ENCODE measurements at places on chromosomes 4 and X. TPM values are rescaled to one million over a fixed set of nuclear protein-coding genes. Genes with fewer than 3 reads are reported as not detected.

DNA sequence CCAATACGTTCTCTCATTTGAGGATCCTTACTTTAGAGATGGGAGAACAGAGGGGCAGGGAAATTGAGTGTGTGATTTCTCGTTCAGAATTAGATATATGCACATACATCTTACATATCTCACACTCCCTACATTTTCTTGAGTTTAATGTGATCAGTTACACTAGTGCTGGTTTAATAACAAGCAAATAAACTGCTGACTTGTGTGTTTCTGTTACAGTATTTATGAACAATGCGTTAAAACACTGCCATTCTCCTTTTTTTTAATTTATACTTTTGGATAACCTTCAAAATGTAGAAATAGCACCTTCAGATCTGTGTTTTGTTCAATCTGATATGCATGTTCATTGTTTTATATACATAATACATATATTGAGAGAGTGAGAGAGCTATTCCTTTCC, 130.1 kb downstream of the KLHL8 start:
- DNase-seq = no peak

GRCh38 chrX:148517176-148517575, 16.8 kb downstream of the AFF2 start:
- DNase-seq = no peak

- peak; percentile 68 for DNase-seq
Observed at GRCh38 chr4:53706422-53707032, 115.2 kb upstream of the LNX1 start.

DNA sequence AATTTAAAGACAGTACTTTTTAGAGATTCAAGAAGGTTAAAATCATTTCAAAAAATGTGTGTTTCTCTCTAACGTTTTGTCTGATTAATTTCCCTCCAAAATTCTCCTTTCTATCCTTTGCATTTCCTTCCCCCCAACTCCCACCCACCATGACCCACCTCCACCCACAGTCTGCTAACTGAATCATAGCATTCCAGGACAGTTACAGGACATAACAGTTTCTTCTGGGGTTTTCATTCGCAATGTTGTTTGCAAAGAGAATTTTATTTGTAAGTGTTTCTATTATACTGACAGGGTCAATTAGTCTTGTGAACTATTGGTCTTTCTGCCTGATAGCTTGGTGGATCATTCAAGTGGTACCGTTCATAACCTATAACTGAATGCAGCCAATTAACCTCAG, 53.7 kb downstream of the ANAPC10 start:
- DNase-seq = no peak

GRCh38 chr4:85603437-85604336, 128.7 kb downstream of the ARHGAP24 start:
- DNase-seq = peak; percentile 81

DNA sequence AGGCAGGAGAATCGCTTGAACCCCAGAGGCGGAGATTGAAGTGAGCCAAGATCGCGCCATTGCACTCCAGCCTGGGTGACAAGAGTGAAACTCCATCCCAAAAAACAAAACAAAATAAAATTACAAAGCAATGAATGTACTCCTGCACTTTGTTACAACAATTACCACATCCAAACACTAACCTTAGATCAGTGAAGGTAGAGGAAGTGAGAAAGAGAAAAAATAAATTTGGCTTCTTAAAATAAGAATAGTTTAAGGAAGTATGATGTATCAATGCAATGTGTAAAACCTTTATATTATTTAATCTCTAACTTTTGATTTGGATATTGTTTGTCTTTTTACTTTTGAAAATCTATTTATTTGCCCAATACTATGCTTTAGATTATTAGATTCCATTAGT, 21.7 kb upstream of the CSN1S1 start:
- DNase-seq = no peak

DNA sequence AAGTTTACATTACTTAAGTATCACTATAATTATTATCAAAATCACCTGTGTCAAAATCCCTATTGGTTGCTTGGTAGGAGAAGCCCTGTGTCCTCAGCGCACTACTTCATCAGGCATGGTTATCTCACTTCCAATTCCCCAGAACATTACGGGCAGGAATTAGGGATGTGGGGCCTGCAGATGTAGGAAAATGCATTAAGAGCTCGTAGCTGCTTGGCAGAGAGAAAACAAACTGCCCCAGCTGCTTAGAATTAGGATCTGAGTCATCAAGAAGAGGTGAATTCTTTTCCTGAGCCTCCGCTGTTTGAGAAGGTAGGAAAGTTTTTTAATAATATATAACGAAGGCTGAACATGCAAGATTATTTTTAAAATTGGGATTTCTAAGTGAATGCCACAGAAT, 31.1 kb upstream of the CLNK start:
- peak; percentile 56 for DNase-seq

DNA sequence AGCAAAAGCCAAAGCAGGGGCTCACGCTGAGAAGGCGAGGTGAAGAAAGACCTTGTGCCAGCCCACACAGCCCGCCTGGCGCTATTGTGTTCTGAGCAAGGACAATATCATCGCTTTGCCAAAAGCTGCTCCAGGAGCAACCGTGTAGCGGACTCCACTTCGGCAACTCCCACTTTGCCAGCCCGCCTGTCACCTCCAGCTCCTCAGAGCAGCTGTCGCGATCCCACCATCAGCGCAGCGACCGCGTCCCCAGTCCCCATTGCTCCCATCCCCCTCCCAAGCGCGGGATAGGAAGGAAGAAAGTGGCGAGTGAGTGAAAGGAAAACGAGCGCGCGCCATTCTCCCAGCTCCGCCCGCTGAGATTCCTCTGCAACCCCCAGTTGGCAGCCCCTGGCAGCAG, 759 bp downstream of the ZC4H2 start:
- peak; percentile 15 for DNase-seq

GRCh38 chr4:183675625-183676024, 16.5 kb downstream of the TRAPPC11 start:
- DNase-seq = no peak

DNA sequence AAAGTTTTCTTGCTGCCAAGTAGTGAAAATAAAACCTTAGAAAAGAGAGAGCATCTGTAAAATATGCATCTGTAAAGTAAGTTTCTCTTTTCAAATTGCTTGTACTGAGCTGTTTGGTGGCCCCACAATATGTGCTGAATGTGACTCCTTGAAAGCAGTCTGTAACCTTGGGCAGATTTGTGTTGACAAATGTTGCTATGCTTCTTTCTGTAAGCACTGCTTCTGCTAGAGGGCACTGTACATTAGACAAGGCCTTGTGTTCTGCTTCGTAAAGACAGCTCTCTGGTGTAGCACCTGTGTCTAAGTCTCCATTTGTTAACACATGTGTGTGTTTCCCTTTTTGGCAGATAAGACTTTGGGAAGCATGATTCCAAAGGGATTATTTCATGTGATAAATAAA, 56.6 kb upstream of the NRK start:
- no peak for DNase-seq

- DNase-seq = no peak
Observed at GRCh38 chr4:184262901-184263300, 45.2 kb upstream of the ENPP6 start.

DNA sequence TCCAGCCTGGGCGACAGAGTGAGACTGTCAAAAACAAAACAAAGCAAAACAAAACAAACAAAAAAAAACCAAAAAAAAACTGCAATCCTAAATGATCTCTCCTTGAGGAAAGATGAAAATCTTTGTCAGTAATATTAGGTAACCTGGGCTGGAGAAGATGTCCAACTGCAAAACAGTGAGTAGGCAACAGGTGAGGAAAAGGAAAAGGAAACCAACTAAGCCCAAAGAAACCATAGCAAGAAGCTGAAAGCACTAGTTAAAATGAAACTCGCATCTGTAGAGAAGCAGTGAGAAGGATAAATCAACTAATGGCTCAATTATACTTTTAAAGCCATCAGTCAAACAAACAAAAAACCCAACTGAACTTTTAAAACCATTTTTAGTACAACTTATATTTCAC, 54.2 kb downstream of the ENOX2 start:
- no peak for DNase-seq

DNA sequence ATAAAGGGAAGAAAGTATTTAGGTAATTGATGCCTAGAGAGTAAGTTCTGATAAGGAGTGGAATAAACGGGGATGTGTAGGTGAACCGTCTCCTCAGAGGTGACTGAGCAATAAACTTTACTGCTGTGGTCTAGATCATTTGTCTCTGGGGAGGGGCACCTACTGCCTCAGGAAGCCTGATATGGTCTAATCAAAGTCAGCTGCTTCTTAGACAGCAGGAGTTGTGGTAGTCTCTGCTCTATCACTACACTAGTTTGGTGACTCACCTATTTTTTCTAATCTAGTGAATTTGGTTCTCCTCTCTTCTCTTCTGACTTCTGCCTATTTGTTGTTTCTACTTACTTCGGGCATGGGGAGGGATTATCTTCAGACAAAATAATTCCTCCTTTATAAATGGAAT, 95.1 kb upstream of the STIM2 start:
- no peak for DNase-seq

DNA sequence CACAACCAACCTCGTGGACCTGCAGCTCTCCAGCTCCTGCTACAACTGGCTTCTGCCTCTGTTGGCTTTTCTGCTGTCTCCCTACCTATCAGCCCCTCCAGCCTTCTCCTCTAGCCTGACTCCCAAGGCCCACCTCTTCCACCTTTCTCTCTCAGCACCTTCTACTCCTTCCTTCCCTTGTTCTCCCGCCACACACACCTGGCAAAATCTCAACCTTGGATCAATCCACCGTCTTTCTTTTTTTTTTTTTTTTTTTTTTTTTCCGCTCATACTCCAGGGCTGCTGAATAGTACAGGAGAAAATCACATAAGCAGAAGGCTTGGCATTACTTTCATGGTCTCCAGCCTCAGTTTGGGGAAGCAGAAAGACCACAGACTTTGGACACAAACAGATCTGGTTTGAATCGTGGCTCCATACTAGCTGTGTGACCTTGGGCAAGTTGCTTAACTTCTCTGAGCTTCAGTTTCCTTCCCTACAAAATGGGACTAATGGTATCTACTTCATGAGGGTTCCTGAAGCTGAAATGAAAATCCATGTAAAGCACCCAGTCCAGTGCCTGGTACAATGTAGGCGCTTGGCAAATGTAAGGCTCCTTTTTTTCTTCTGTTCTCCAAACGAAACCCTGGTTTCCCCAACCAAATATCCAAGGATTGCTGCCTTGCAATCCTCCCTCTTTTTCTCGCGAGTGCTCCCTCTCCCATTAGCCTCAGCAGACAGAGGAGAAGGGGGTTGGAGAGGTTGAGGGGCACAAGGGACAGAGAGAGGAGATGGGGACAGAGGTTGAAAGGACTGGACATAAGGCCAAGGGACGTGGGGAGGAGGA, 1.7 kb downstream of the FGD1 start:
- no peak for DNase-seq

- DNase-seq = no peak
Observed at GRCh38 chr4:10599574-10599973, 85.0 kb downstream of the CLNK start.

DNA sequence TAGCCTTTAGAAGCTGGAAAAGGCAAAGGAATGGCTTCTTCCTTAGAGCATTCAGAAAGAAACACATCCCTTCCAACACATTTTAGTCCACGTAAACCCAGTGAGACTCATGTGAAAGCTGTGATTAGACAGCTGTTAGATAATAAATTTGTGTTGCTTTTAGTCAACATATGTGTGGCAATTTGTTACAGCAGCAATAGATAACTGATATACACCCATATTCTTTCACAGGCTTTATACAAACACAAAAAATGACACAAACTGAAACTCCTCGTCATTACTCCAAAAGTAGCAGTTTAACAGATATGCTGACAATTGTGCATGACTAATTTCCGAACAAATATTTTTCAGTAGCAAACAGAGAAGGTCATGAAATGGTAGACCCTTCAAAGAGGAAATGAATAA, 65.3 kb downstream of the ANTXR2 start:
- peak; percentile 56 for DNase-seq

DNA sequence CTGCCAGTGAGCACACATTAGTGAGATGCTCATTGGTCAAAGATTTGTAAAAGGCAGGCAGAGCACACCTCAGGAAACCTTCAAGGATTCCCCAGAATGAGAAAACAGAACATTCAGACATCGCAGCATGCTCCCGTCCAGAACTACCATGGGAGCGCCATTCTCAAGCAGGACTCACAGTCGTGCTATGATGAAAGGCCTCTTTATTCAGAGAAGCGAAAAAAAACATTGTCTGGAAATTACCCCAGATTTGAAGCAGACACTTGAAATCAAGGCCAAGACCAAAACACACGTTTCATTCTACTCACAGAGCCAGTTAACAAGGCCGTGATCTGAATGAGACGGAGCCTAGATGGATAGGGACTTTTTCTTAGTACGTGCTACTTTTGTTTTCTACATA, 961.8 kb upstream of the TENM3 start:
- no peak for DNase-seq

GRCh38 chr4:101037938-101038413, 309.4 kb downstream of the PPP3CA start:
- peak; percentile 70 for DNase-seq

GRCh38 chrX:134571796-134572195, 86.5 kb downstream of the PLAC1 start:
- DNase-seq = peak; percentile 45

DNA sequence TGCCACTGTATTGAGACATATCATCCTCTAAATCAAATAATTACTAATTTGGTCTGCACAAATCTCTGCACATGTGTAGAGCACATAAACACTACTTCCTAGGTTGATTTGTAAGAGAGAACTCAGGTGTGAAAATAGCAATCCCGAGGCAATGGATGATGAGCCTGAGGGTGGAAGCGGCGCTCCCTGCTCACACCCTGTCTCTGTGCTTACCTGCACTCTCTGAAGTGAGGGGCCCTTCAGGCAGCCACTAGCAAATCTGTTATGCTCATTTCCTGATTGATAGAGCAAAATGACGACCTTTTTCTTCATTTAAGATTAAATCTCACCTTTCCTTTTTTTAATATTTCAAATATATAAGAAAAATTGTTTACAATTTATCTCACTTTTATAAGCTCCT, 1995.7 kb upstream of the AGA start:
- no peak for DNase-seq

GRCh38 chr4:61714387-61714911, 514.3 kb downstream of the ADGRL3 start:
- DNase-seq = no peak

Gene CDKL2
- total RNA-seq = 0.14 TPM

Gene CFP
- total RNA-seq = 0.85 TPM

Gene SPP1
- 11.6 TPM for total RNA-seq

Gene EPHA5
- not detected for total RNA-seq

Gene CXCL11
- 2.0 TPM for total RNA-seq

Gene MAOA
- total RNA-seq = 161 TPM

Gene RNF150
- 0.23 TPM for total RNA-seq

Gene EDA
- total RNA-seq = 3.1 TPM

Gene NSUN7
- not detected for total RNA-seq

Data from dermis blood vessel endothelial cell (primary cell).